T follicular helper cell (primary cell): ENCODE measurements at places on chromosomes 3 and 15.

DNA sequence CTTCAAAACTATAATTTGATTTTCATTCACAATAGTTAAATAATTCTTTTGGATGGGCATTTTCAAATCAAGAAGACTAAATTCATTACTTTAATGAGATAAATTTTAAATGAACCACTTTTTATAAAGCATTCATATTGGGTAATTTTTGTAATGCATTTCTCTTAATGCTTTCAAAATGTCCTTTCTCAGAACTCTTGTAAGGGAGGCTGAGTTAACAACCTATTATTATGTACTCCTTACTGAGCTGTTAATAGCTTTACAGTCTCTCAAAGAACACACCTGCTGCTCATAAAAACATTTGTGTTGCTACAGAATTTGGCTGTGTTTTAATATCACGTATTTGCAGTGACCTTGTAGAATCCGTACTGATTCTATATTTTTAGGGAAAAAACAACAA, 334.0 kb upstream of the ARL6 start:
- DNase-seq: no peak

- no peak for DNase-seq
Observed at GRCh38 chr15:44147636-44148035, 47.4 kb downstream of the FRMD5 start.

GRCh38 chr15:99084965-99085364, 19.9 kb upstream of the SYNM start:
- no peak for DNase-seq

GRCh38 chr15:76075046-76075445, 15.3 kb downstream of the TMEM266 start:
- DNase-seq: no peak

DNA sequence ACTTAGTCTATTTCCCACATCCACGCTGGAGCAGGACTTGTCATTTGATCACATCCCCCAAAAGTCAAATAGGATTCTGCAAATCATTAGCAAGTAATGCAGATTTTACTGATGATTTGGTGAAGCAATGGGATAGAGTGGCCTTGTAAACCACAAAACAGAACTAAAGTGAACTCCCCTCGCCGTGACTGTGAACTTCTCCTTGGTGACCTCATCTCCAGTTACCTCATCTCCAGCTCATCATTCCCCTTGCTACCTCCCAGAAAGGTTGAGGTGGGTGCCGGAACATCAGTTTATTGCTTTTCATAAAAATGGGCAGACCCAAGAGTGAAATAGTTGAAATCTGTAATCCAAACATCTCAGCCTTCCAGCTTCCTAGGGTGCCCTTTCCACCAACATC, 36.7 kb upstream of the ADPGK start:
- no peak for DNase-seq

DNA sequence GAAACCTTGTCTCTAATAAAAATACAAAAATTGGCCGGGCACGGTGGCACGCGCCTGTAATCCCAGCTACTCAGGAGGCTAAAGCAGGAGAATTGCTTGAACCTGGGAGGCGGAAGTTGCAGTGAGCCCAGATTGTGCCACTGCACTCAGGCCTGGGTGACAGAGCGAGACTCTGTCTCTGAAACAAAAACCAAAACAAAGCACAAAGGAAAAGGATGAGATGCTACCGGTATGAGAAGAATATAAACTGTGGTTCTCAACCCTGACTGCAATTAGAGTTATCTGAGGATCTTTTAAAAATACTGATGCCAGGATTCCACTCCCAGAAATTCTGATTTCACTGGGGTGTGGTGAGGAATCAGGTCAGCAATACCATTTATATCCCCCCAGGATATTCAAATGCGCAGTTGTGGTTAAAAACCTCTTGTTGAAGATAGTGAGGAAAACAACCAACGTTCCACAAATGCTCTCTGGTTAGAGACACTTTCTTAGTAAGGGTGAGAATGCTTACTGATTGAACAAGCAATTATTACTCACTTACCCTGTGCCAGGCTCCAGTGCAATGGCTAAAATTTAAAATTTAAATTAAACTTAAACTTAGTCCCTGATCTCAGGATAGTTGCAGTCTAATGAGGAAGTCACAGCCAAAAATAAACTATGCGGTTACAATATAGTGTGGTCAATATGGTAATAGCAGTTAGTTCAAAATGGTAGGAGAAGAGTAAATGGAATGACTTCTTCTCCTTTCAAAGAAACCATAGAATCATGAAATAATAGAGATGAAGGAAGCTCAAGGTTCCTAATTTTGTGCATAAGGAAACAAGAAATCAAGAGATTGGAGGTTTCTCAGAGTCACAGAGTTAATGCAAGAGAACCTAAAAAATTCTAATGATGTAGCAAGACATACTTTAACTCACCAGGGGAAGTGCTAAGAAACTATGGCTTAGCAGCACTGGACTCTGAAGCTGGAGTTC, 109.5 kb downstream of the SSR3 start:
- no peak for DNase-seq

- no peak for DNase-seq
Observed at GRCh38 chr3:170321321-170322034, 36.0 kb upstream of the SKIL start.

GRCh38 chr3:139318431-139318816, 25.4 kb upstream of the MRPS22 start:
- no peak for DNase-seq
